ENCODE measurements at places on chromosomes 11 and 22.

- peak; percentile 37 for DNase-seq
Measured at GRCh38 chr11:370070-370941, 1.0 kb downstream of the B4GALNT4 start.

DNA sequence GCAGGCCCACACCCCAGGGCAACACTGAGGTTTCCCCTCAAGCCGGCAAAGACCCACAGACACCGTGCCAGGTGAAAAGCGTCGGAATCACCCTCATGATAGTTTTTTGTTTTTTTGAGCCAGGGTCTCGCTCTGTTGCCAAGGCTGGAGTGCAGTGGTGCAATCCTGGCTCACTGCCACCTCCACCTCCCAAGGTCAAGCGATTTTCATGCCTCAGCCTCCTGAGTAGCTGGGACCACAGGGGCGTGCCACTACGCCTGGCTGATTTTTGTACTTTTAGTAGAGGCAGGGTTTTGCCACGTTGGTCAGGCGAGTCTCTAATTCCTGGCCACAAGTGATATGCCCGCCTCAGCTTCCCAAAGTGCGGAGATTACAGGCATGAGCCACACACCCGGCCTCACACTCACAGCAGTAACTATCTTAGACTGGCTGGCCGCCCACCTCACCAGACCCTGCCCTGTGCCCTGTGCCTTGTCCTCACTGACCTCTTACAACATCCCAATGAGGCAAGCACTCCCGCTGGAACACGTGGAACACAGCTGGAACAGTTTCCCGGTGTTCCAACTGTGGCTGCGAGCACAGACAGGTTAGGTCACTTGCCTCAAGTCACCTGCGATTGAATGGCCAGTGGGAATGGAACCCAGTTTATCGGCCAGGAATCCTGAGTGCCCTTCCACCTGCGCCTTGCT is 21.1 kb downstream of the LRRC10B start:
- DNase-seq = no peak

- no peak for DNase-seq
Measured at GRCh38 chr22:41302021-41302767, 869 bp downstream of the ZC3H7B start.

DNA sequence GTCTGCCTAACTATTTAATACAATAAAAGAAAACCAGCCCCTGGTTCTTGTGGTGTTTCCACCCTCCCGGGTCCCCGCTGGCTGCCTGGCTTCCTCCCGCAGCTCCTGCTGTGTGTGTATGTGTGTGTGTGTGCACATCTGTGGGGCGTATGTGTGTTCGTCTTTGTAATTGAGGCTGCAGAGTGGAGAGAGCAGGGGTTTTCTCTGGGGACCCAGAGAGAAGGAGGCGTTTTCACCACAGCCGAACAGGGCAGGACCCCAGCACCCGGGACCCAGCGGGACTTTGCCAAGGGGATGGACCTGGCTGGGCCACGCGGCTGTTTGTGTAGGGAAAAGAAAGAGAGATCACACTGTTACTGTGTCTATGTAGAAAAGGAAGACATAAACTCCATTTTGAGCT is 42.7 kb downstream of the IGLL1 start:
- no peak for DNase-seq

GRCh38 chr11:46697303-46697702 is 3.1 kb downstream of the ARHGAP1 start:
- no peak for DNase-seq

DNA sequence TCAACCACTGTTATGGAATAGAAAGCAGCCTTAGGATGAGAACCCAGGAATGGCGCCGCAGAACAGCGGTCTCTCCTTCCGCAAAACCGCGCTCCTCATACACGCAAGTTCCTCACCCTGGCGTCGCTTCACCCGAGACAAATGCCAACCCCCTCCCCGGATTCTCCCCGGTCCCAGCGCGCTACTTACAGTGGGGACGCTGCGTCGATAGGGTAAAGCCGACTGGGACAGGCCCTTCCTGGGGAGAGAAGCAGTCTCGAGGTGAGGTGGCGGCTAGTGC is 287 bp downstream of the RPS13 start:
- no peak for DNase-seq

DNA sequence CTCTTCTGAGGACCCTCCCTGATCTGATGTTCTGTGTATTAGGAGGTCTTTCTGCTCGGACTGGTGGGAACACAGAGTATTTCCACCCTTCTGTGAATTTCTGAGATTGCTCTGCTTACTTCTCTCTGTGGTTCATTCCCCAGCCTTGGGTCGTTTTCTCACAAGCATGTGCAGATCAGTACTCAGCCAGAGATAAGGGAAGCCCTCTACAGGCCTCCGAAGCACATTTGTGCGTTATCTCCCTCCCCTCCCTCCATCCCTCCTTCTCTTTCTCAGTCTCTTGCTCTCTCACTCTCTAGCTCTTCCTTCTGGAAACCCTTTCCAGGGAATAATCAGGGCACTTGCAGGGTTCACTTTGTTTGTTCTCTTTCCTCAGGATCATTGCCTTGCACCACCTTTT is 35.2 kb upstream of the TUB start:
- no peak for DNase-seq

DNA sequence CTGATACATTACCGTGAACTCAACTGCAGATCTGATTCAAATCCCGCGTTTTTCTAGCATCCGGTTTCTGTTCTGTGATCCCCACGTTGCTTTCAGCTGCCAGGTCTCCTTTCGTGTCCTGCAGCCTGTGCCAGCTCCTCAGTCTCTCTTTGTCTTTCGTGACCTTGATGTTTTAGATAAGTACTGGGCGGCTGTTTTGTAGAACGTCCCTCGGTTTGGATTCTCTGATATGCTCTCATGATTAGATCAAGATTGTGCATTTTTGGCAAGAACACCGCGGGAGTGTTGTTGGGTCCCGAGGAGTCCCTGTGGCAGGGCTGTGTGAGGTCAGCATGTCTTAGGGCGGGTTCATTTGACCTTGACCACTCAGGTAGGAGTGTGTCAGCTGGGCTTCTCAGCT is 38.6 kb downstream of the KCNQ1 start:
- DNase-seq = no peak

- DNase-seq = no peak
Measured at GRCh38 chr22:49323751-49324415, 503.8 kb downstream of the BRD1 start.

Measured in GM12892 (cell line).